Caki2 (cell line): ENCODE measurements at places on chromosomes 13 and 19. TPM values are rescaled to one million over a fixed set of nuclear protein-coding genes. Genes with fewer than 3 reads are reported as not detected.

DNA sequence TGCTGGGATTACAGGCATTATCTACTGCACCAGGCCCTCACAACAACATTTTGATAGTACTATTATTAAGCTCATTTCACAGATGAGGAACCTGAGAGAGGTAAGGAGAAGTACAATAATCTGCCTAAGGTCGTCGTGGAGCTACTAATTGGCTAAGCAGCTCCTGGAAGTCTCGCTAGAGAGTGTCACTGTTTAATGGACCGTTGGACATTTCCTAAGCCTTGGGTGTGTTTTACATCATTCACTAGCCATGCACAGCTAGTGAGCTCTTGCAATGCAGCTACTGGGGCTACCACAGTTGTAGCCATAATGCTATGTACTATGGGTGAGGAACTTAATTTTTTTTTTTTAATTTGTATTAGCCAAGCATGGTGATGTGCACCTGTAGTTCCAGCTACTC lies 34.0 kb upstream of the OR1M1 start:
- peak; percentile 50 for DNase-seq

DNA sequence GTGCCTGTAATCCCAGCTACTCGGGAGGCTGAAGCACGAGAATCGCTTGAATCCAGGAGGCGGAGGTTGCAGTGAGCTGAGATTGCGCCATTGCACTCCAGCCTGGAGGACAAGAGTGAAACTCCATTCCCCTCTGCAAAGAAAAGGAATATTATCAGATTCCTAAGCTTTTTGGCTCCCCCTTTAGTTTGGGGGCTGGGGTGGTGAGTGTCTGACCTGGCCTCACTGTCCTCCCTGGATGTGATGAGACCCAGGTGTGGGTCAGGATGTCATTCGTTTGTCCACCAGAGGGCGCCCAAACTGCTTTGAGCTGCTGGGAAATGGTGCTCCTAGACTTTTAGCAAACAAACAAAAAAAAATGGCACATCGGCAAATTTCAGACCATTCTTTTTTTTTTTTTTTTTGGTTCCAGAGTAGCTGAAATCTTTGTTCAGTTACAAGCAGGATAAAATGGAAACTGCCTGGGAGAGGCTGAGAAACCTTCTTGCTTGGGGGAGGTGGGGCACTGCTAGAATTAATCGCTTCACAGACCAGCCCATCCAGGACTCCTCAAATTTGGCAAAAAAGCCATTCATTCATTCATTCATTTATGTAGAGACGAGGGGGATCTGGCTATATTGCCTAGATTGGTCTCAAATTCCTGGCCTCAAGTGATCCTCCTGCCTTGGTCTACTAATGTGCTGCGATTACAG lies 29.4 kb downstream of the SPC24 start:
- peak; percentile 63 for DNase-seq

GRCh38 chr19:18746401-18747325 lies 44.4 kb downstream of the COMP start:
- no peak for DNase-seq

Gene AMH
- total RNA-seq = 3.0 and 11.7 TPM in 2 replicates
